ENCODE measurements at places on chromosomes 1 and 21.

DNA sequence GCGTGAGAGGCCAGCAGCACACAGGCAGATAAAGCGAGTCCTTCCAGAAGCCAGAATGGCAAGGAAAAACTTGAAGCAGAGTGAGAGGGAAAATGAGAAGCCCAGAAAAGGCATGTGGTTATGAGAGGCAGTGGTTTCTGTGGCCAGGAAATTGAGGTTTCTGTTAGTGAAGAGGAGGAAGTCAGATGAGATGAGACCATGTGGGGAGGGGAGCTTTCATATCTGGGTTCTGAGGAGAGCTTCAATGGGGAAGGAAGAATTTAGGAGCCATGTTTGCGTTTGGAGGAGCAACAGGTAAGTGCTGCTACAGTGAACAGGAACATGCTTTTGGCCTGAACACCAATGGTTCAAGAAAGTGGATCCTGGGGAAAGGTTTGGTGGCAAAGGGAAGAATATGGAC, 6.1 kb upstream of the CD1A start:
- no peak for DNase-seq

DNA sequence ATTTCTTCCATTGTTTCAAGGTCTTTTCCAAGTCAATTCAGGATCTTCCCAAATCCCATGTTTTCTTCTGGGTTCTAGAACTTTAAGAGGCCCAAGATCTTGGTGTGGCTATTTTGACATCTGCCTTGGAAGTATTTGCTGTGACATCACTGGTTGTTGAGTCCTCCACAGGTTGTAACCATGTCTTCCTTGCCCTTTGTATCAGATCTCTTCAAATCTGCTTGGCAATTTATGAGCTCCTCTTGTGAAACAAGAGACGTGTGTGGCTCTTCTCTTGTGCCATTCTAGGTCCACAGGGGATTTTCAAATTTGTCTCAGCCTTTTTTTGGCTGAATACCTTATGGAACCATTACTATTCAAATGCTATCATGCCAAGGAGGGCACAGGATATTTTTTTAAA, 60.3 kb upstream of the KCNK2 start:
- DNase-seq, result no peak

GRCh38 chr1:29186707-29187106, 5.0 kb upstream of the SRSF4 start:
- no peak for DNase-seq

DNA sequence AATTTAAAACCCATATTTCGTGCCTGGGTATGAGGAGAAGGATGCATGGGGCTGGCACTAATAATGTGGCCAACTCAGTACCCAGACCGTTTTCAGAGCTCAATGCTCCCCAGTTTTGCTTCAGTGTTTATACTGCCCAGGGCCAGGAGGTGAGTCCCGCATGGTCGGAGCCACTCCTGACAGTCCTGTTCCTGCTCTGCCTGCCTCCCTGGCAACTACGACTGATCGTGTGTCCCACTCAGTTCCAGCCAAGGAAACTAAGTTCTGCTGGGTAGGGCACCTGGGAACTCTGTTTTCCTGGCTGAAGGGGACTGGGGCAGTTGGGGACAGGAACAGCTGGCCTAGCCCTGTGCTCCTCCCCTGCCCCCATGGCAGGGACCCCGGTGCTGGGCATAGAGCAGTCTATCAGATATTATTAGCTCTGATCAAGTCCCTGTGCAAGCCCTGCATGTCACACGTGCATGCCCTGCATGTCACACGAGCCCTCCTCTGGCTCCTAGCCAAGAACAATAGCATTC, 19.2 kb downstream of the S100A7 start:
- no peak for DNase-seq

- no peak for DNase-seq
Observed at GRCh38 chr21:19244502-19245187, 841.1 kb upstream of the TMPRSS15 start.

- no peak for DNase-seq
Observed at GRCh38 chr21:22795644-22796043, 1797.4 kb downstream of the NCAM2 start.

- DNase-seq, result no peak
Observed at GRCh38 chr1:175146529-175147213, 45.9 kb downstream of the KIAA0040 start.

DNA sequence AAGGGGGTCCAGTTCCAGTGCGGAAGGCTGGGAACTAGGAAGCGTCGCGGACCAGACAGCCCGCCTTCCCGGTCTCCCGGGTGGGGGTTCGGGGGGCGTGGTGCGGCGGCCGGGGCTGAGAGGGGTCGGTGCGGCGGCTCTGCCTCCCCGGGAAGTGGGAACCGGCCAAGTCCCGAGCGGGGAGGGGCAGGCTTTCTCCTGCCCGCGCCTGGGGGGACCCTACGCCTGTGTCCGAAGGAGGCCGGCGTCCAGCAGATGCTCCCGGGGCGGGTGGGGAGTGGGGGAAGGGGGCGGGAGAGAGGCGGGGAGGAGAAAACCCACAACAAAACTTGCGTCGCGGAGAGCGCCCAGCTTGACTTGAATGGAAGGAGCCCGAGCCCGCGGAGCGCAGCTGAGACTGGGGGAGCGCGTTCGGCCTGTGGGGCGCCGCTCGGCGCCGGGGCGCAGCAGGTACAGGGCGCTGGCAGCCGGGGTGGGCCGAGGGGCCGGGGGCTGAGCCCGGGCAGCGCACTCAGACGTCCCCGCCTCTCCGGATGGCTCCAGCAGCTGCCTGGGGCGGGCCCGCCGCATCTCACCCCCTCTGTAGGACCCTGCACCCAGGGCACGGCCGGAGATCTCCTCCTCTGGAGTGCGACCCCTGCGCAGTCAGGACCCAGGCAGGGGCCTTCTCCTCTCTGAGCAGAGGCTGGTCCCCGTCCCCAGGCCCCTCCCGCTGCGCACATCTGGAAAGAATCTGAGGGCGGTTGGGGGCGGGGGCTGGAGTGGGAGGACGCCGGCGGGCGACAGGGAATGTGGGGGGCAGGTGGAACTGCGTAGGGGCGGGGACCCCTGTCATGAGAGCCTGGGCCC, at the start of gene PODN:
TSS of gene PODN (plus strand) at position 355 of the 849 bp plus-strand sequence. CDS start 7,643 bp downstream, outside the sequence.
- no peak for DNase-seq

DNA sequence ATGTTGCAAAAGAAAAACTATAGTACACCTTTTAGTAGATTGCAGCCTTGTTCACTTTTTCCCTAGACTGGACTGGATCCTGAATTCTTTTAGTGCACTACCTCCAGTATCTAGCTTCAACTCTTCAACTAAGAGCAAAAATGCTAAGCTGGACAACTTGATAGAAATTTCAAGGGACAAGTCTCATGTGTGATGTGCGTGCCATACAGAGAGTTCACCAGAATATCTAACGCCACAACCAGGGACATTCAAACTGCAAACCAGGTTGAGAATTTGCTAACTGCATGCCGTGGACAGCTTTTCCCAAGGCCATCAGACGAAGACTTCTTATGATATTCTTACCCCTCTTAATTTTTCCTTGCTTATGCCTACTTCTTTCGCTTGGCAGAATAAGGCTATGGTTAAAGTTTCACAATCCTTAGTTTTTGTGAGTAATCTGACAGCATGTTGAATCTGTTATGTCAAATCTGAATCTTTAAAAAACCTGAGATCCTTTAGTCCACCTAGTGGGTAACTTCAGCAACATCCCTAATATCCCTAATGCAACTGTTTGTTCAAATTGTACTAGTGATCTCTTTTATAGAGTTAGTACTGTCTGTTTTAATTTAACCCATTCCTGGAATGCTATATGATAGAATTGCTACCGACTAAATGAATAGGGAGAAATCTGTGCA, 66.4 kb downstream of the DDAH1 start:
- peak; percentile 2 for DNase-seq

DNA sequence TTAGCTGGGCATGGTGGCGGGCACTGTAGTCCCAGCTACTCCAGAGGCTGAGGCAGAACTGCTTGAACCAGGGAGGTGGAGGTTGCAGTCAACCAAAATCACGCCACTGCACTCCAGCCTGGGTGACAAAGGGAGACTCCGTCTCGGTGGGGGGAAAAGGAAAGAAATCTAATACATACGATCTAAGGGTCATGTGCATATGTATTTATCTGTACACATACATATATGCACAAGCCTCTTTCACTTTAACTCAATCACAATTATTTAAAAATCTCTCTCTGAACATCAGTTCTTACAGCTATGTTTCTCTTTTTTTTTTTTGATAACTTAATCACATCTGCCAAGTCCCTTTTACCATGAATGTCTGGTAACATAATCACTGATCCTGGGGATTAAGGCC, 34.7 kb downstream of the EVA1C start:
- no peak for DNase-seq

DNA sequence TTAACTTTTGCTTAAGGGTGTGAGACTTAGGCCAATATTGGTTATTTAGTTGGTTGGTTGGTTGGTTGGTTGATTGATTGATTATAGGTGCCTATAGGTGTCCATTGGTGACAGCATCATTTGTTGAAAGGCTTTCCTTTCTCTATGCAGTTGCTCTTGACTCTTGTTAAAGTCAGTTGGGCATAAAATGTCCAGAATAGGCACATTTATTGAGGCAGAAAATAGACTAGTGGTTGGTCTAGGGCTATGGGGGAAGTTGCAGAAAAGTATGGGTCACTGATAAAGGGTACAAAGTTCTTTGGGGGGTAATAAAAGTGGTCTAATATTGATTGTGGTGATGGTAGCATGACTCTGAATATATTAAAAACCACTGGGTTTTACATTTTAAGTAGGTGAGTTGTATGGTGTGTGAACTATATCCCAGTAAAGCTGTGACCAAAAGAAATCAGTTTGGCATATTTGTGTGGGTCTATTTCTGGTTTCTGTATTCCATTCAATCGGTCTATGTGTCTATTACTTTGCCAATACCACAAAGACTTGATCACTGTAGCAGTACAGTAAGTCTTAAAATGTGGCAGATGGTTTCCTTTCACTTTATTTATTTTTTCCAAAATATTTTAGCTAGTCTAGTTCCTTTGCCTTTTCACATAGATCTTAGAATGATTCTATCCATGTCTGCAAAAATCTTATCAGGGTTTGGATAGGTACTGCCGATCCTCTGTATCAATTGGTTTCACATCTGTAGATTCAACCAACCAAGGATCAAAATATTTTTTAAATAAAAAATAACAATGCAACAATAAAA, 63.0 kb downstream of the ATP1A1 start:
- no peak for DNase-seq

DNA sequence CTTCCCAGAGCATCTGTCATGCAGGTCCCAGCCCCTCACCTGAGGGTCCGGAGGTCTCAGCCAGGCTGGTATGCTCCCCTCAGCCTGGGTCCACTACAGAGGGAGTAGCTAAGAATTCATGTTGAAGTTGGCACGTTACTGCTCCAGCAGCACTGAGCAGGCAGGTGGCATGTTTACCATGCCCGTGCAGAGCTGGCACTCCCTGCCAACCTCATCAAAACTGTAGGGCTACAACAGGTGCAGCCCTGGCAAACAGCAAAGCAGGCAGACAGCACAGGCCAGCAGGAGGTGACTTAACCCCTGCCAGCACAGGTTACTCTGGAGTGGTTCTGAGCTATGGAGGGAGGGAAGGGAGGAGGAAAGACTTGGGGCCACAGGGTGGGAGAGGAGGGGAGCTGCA, 46.4 kb downstream of the NUAK2 start:
- no peak for DNase-seq

GRCh38 chr21:41024746-41025254, 143.2 kb upstream of the BACE2 start:
- DNase-seq, result no peak

- DNase-seq, result no peak
Observed at GRCh38 chr1:87867626-87868025, 538.9 kb downstream of the LMO4 start.

- DNase-seq, result no peak
Observed at GRCh38 chr21:15735409-15735808, 5.6 kb downstream of the USP25 start.

DNA sequence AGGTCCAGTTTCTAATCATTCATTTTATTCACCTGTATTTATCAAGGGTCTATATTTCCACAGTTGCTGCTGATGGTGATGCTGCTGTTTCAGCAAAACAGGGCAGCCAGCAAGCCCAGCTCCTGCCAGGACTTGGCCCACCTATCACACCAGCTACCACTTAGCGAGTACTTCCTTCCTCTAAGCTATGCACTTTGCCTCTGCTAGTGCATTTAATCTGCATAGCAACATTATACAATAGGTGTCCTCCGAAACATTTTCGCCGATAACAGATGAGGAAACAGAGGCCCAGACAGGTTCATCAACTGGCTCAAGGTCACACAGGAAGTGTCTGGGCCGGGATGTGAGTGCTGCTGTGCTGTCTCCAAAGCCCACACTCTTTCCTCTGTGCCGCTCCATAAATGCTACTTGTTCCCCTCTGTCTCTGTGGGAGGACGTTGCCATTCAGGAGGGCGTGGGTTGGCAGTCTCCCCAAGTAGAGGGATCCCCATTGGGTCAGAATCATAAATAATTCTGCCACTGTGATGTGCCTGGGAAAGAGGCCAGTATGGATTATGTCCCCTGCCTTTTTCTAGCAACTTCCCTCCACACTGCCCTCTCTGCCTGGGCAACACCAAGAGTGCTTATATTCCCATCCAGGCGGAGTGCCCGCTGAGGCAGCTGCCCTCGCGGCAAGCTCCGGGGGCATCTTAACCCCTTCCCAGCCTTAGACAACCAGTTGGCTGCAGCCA, 9.4 kb upstream of the PLEKHA6 start:
- no peak for DNase-seq

- no peak for DNase-seq
Observed at GRCh38 chr1:160997323-160998038, 23.5 kb downstream of the F11R start.

DNA sequence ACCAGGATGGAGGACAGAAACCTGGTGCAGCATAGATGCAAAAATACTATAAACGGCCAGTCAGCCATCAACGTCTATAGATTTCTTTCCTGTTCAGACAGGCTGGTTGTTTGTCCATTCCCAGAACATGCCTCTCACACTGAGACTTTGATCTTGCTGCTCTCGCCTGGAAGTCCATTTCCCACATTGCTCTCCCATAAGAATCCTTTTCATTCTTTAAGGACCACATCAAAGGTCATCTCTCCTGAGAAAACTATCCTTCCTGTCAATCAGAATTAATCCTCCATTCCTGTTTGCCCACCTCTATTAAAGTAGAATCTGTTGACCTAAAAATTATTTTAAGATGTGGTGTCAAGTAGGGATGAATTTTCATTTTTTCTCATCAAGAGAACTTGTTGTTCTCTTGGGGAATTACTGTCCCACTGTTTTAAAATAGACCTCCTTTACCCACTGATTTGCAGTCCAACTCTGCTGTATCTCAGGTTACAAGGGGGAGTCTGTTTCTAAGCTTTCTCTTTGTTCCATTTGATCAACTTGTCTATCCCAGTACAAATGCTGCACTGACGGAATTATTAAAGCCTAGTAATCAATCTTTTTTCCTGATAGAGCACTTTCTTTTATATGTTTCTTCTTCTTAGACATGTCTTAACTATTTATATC, 172.7 kb downstream of the PATJ start:
- no peak for DNase-seq

- DNase-seq, result no peak
Observed at GRCh38 chr1:98388441-98388840, 273.1 kb upstream of the SNX7 start.

- DNase-seq, result no peak
Observed at GRCh38 chr1:104884939-104885338, 1135.2 kb downstream of the AMY1C start.

DNA sequence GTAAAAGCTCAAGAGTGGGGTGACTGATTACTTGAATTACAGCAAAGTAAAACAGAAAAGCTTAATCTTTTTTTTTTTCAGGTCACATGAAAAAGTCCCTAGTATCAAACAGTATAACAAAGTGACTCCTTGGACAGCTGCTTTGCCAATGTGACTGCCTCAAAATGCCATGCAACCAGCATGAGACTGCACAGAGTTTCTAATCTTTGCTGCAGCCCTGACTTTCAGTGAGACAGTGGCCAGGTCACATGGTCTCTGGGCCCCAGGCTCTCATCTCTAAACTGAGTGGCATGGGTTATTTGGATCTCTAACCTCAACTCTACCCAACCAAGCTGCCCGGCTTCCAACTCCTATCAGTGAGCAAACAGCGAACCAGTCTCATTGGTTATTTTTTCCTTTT, 169.0 kb downstream of the VAV3 start:
- DNase-seq, result no peak

Measured in kidney epithelial cell (primary cell).